ENCODE measurements at places on chromosomes 1 and 21. TPM values are rescaled to one million over a fixed set of nuclear protein-coding genes. Genes with fewer than 3 reads are reported as not detected.

DNA sequence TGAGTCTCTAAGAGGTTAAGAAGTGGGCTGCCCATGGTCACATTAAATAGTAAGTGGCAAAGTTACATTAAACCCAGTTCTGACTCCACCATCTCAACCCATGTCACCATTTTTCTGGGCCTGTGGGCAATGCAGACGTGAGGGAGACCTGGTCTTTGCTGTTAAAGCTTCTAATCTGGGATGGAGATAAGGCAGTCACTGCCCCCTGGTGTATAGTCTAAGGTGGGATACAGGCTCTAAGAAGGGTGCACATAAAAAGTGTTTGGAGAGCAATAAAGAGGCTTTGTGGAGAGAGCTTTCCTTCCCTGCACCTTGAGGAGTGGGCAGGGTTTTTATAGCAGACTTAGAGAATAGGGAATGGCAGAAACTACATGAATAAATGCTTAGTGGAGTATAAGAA lies 141.3 kb downstream of the ROR1 start:
- DNase-seq = no peak

LRP8 gene
- total RNA-seq = 6.5 TPM

- DNase-seq = peak; percentile 66
Observed at GRCh38 chr1:234970731-234971476, 157.7 kb downstream of the TOMM20 start.

LCE1B gene
- not detected for total RNA-seq

DNA sequence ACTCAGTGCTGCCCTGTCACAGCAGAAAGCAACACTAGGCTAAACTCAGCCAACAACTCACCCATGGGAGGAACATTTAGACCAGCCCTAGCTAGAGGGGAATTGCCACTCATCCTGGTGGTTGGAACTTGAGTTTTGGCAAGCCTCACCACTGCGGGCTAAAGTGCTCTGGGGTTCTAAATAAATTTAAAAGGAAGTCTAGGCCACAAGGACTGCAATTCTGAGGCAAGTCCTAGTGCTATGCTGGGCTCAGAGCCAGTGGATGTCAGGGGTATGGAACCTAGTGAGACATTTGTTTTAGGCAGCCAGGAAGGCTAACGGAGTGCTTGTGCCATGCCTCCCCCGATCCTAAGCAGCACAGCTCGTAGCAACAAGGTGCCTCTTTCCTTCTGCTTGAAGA lies 78.0 kb downstream of the RGS13 start:
- DNase-seq = no peak

DNA sequence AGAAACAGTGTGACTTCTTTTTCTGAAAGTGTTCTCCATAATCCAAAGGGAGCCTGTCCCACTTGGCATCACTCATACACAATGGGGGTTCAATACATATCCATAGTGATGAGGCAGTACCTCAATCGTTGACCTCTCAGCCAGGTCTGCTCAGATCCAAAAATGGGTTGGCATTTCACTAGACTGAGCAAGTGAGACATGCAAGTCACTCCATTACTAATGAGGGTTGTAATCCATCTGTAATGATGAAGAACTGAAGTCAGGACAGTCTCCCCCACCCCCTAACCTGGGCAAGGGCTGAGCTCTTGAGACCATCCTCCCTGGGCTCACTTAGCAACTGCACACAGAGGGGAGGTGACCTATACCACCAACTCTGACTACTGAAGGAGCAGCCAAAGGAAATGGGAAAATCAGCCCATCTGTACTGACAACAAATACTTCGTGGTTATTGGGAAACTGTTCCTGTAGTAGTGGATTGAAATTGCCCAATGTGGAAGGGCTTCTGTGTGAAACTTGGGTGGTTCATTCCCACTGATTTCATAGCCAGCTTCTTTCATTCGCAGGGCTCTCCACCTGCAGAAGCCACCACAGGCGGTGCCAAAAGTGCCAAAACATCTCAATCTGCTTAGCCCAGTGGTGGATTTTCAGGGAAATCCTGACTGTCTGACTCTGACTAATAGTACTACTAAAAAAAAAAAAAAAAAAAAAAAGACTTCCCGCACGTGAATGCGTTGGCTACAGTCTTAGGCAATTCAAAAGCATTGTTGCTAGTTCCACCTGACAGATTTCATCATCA lies 5.0 kb downstream of the NGF start:
- no peak for DNase-seq

DNA sequence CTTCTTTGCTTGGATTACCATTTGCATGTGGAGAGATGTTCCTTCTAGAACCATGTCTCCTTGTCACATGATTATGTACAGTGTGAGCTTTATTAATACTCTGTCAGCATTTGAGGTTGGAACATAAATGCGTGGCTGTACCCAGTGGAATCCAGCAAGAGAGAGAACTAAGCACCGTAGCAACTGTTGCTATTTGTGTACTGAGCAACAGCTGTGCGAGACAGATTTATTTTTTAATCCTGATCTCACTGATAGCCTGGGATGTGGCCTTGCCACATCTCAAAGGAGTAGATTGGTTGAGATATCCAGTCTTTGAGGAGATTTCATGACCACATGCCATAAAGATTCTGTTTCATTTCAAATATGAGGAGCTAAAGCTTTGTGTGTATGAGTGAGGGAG lies 43.4 kb downstream of the KIF1B start:
- DNase-seq = no peak

TNFRSF1B gene
- total RNA-seq = 31.6 TPM

ITLN2 gene
- not detected for total RNA-seq

DNA sequence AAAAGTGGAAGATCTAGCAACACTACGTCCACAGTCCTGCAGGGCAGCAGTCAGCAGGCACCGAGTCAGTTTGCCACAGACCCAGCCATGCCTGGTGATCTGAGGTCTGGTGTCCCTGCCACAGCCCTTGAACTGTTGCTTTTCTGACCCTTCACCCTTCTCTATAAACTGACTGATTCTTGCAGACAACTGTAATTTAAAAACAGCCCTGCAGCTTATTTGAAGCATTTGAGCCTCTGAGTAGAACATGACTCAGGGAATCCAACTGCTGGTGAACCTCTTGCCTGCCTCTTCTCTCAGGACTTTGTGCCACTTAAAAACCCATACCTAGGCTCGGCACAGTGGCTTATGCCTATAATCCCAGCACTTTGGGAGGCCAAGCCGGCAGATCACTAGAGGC lies 107.2 kb downstream of the EDEM3 start:
- DNase-seq = no peak

DNA sequence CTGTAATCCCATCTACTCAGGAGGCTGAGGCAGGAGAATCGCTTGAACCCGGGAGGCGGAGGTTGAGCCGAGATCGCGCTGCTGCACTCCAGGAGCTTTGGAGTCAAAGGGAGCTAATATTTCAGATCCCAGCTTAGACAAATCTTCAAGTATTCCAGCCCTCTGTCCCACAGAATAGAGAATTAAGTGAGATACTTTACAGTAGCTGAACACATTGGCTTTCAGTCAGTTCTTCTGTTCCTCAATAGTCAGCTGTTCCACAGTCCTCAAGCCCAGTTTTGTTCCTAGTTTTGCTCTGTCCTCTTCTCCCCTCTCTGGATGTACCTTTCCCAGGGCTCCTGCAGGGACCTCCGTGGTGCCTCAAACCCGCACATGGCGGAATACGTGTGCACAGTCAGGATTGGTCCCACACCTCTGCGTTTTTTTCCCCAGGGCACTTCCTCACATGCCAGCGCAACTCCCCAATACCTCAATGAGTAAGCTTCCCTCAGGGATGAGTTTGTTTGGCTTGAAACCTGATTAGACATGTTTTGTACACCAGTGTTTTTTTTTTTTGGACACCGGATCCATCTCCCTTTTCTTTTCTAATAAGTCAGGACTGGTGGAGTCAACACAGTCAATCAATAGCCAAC lies 1.2 kb downstream of the MFN2 start:
- DNase-seq = no peak

- no peak for DNase-seq
Observed at GRCh38 chr1:147625362-147625995, 44.8 kb downstream of the ACP6 start.

DNA sequence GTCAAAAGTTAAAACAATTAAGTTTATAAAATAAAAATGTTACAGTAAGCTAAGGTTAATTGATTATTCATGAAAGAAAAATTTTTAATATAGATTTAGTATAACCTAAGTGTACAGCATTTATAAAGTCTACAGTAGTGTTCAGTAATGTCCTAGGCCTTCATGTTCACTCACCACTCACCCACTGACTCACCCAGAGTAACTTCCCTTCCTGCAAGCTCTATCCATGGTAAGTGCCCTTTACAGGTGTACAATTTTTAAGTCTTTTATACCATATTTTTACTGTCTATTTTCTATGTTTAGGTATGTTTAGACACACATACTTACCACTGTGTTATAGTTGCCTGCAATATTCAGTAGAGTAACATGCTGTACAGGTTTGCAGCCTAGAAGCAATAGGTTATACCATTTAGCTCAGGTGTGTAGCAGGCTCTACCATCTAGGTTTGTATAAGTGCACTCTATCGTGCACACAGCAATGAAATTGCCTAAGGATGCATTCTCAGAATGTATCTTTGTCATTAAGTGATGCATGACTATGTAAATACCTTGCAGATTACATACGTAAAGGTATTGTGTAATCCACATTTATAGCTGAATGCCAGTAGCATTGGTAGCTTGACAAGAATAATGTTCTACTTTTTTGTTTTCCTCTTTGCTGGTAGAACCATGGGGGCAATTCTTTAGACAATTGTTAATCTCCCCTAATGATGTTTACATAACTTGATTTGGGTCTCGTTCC lies 35.7 kb upstream of the GPR88 start:
- no peak for DNase-seq

TMEM51 gene
- 26.6 TPM for total RNA-seq

MPL gene
- total RNA-seq = 0.81 TPM

GRCh38 chr1:115830963-115831362 lies 10.0 kb downstream of the NHLH2 start:
- DNase-seq = no peak

DNA sequence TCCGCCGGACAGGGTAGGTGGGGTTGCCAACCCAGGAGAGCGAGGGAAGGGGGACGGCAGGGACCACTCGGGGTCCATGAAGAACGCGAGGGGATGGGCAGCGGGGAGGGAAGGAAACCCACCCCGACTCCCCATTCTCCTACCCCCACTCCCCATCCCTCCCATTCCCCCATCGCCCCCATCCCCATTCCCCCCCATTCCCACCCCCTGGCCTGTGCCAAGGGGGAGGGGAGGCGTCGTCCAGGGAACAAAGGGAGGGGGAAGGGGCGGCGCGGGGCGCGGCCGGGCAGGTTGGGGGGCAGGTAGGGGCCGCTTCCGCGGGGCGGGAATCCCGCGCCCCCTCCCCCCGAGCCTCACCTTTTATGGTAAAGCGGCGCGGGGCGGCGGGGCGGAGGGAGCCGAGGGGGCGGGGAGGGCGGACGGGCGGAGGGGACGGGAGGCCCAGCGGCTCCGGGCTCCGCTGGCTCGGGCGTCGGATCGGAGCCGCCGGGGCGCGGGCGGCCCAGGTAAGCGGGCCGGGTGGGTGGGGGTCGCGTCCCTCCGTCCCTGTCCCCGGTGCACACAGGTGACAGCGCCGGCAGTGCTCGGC lies at the start of gene FBLIM1:
Gene FBLIM1, plus strand, starts transcription at position 453 of the 589 bp plus-strand sequence. CDS start 6,189 bp downstream, outside the sequence.
- DNase-seq = no peak

GRCh38 chr1:5244631-5245285 lies 590.3 kb downstream of the AJAP1 start:
- no peak for DNase-seq

DNA sequence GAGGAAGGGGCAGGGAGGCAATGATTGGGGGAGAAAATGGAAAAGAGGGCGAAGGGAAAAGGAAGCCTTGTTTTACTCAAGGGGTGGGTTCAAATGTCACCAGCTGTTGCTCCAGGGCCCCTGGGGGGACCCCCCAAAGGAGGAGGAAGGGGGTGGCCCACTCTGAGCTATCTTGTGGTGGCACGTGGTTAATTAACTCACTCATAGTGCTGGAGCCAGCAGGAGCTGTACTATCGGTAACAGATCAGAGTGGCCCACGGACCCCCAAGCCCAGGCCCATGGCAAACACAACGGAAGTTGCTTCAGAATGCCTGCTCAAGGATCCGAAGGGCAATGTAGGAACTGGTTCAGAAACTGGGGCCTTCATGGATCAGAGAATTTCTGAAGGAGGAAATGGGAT lies 7.2 kb downstream of the TFF2 start:
- DNase-seq = no peak

DNA sequence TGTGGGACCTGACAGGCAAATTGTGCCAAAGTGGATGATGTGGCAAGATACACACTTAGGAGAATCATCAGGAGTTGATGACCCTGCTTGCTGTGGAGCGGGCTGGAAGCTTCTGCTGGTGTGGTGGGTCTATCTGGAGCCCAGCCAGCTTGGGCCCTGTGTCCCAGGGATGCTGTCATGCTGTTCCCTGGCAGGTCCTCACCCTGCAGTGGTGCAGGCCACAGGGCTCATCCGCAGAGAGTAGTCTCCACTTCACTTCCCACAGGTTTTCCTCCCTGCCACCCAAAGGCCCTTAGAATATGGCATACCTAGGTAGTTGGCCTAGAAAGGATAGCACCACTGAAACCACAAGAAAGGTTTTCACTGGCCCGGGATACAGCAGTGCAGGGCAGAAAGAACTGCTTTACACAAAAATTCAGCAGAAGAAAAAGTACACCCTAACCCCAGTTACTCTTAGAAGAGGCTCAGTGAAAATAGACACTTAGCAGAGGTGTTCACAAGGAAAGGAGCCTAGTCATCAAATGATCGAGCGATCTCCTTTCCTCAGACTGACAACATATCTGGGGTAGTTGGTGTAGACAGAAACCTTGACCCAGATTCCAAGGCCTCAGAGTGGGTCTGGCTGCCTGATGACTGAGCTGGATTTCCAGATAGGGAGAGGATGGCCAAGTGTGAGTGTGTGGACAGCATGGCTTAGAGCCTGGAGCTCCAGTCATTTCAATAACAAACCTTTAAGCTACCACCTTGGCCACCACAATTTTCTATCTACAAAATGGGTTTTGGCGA lies 1.3 kb upstream of the C1orf226 start:
- no peak for DNase-seq

DNA sequence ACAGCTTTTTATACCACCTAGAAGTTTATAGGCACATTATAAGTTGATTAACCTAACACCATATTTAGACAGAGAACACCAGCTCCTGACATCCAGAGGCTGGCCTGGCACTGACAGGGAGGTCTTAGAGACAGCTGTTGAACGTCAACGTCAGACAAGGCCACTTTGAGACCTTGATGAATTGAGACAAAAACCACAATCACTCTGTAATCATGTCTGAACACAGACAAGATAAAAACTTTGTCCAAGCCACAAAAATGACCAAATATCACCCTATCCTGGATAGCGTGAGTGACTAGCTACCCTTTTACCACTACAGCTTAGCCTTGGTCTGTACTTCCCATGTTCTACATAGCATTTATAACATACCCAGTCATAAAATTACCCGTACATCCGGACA lies 403.6 kb upstream of the CHRM3 start:
- no peak for DNase-seq
